ENCODE measurements at places on chromosomes 2 and 18.

DNA sequence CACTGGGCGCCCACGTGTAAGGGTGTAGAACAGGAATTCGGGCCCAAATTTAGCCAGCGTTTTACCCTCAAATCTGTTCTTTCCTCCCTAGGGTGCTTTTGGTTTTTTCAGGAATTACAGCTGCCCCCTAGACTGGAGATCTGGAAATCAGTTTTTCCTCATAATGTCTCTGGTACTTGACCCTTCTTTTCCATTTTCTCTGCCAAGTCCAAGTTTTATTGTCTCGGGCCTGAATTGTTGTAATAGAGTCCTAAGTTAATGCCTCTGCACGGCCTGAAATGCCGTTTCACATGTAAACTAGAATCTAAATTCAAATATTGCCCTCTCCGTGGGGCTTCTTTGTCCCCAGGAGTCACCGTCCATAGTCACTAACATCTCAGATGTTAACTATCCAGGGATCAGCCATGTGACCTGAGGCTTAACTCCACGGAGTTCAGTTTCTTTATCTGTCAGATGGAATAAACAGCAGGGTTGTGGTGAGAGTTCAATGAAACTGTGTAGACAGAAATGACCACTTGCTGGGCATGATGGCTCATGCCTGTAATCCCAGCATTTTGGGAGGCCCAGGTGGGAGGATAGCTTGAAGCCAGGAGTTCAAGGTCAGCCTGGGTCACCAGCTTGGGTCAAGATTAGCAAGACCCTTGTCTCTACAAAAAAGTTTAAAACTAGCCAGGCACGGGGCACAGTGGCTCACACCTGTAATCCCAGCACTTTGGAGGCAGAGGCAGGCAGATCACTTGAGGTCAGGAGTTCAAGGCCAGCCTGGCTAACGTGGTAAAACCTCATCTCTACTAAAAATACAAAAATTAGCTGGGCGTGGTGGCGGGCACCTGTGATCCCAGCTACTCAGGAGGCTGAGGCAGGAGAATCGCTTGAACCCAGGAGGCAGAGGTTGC is 12.7 kb upstream of the CABLES1 start:
- no peak overlapping the region for H3K27ac ChIP-seq
- no peak overlapping the region for H3K4me3 ChIP-seq
- no peak for DNase-seq

DNA sequence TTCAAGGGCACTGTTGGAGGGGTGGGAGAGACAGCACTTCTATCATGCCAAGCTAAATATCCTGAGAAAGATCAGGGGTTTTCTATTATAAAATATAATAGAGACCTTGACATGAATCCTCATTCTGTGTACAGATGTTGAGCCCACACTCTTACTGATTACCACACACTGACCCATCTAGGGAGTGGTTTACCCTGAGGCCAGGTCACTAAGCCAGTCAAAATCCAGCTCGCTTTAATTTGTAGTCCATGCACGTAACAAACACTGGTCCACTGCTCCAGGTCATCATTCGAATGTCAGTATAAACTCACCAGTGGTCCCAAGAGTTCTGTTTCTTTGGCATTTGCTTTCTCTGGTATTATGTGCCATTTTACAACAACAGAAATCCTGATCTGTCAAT is 96.4 kb downstream of the SLC8A1 start:
- H3K4me1 ChIP-seq: peaks cover 1% of the 10 kb centered on the region
- no peak for DNase-seq
- H3K4me3 ChIP-seq: no peak overlapping the region

DNA sequence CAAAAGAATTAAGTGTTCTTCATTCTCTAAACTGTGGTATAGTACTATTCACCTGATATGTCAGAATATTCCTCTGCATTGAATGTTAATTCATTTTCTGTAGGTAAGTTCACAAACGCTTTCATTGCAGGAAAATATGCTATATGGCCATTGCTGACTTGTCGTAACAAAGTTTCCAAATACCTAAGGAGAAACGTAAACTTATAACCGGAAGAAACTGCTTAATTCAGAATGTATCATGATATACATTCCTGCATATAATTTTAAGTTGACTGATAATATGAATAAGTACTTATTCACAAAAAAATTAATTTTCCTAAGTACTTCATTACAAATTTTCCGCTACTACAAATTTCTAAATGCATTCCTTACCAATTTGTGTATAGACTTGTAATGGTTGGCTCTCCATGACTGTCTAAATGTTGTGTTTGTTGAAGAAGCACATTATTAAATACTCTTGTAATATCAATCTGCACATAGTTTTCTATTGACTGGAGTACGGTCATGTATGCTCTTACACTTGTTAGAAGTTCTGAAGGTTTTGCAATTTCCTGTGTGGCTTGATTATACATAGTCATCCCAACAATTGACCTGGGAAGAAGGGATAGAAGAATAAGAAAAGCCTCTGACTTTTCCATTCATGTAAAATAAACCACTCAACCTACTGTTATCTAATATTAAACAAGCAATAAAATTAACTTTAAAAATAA is 85.4 kb downstream of the NCKAP1 start:
- H3K36me3 ChIP-seq: no peaks in the 10 kb centered on the region
- DNase-seq: no peak
- no peaks in the 10 kb centered on the region for H3K27me3 ChIP-seq
- no peak overlapping the region for H3K27ac ChIP-seq
- no peak overlapping the region for H3K4me3 ChIP-seq
- peaks cover 21% of the 10 kb centered on the region for H3K4me1 ChIP-seq

DNA sequence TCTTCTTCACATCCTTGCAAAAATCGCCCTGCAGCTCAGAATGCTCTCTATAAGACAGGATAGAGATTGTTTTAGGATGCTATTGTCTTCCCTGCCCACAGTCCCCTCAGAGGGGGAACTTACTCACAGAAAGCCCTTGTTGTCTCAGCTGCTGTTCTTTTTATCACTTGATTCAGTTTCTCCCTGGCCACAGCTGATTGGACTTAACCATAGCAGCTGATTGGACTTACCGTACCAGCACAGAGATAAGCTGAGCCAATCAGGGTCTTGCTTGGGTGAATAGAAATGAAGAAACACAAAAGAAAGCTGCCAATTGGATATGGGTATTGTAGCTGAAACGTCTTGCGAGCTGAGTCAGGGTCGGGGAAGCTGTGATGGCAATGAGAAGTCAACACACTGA is 194.2 kb upstream of the MEX3C start:
- DNase-seq: no peak
- H3K36me3 ChIP-seq: no peaks in the 10 kb centered on the region
- H3K4me1 ChIP-seq: no peaks in the 10 kb centered on the region
- H3K27ac ChIP-seq: no peak overlapping the region
- peaks cover 9% of the 10 kb centered on the region for H3K27me3 ChIP-seq

DNA sequence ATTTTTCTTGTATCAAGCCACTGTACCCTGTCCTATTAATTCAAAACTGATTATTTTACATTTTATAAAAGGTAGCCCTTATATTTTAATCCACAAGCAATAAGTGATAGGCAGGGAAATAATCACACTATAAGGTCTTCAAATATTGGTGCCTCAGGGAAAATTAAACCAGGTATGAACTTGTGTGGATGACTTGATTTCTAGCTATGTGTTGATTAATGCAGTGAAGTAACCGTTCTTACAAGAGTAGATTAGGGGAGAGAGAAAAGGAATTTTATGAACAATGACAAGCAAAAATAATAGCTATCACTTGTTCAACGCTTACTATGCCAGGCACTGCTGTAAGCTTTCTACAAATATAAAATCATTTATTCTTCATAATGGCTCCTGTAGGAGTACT is 199.6 kb downstream of the PTGR3 start:
- H3K27ac ChIP-seq: no peak overlapping the region
- no peaks in the 10 kb centered on the region for H3K36me3 ChIP-seq
- no peaks in the 10 kb centered on the region for H3K27me3 ChIP-seq
- H3K4me1 ChIP-seq: peaks cover 2% of the 10 kb centered on the region
- H3K4me3 ChIP-seq: no peak overlapping the region

DNA sequence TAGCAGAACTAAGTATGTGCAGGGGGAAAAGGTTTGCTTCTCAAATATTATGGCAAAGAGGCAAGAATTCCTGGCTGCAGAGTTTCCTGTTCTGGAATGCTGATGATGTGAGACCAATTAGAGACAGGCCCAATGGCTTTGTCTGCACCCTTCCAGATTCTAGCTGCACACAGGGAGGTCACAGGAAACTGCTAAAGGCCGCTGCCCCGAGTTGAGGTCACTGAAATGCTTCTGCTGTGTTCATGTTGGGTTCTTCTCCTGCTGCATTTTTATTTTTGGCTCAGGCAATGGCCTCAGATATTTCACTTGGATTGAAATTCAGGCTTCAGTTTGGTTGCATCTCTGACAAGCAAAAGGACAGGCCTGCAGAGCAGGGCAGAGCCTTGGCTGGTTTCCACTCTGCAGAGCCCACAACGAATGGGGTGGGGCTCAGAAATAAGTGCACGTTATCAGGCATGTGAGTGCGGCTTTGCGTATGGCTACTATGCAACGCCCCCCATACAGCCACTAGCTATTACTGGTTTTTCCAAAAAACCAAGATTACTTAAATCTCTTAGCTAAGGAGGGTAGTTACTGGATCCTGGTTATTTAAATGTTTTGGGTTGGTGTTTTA is 66.9 kb upstream of the FZD5 start:
- no peak overlapping the region for H3K27ac ChIP-seq
- DNase-seq: no peak
- H3K4me1 ChIP-seq: peaks cover 12% of the 10 kb centered on the region
- H3K36me3 ChIP-seq: no peaks in the 10 kb centered on the region
- no peak overlapping the region for H3K4me3 ChIP-seq

DNA sequence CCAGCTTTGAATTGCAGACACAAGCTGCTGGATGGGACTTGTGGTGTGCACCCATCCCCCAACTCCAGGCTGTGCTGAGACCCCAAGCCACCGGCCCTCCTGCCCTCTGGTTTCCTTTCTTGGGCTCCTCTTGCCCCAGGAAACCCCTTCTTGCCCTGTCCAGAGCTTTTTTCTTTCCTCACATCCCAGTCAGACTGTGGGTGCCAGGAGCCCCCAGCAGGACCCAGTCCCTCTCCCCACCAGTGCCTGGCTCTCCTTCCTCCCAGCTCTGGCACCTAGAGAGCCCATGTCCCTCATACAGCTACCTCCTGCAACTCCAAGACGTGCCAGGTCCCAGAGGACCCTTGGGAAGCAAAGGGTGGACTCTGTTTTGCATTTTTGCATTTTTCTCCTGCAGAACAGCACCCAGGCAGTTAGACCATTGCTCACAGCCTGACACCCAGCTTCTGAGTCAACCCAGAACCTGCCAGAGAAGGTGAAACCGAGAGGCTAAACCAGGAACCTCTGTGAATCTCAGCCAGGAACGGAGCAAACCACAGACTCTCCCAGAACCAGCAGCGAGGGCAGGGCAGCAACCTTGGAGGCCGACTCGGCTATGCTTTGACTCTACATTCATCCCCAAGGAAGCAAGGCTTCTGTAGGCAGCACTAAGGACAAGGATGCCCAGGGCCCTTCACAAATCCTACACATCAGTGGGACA is 221.1 kb downstream of the ANAPC1 start:
- DNase-seq: peak; percentile 14
- peaks cover 32% of the 10 kb centered on the region for H3K27me3 ChIP-seq
- no peaks in the 10 kb centered on the region for H3K36me3 ChIP-seq
- H3K4me3 ChIP-seq: no peak overlapping the region
- peaks cover 9% of the 10 kb centered on the region for H3K4me1 ChIP-seq
- H3K27ac ChIP-seq: peak overlapping the region; percentile 27
